Activated CD8-positive, alpha-beta T cell treated with anti-CD3 and anti-CD28 coated beads for 36 hours (primary cell): ENCODE measurements at places on chromosomes 2 and 18.

GRCh38 chr2:43186679-43187374 lies 39.6 kb downstream of the ZFP36L2 start:
- DNase-seq, result no peak

DNA sequence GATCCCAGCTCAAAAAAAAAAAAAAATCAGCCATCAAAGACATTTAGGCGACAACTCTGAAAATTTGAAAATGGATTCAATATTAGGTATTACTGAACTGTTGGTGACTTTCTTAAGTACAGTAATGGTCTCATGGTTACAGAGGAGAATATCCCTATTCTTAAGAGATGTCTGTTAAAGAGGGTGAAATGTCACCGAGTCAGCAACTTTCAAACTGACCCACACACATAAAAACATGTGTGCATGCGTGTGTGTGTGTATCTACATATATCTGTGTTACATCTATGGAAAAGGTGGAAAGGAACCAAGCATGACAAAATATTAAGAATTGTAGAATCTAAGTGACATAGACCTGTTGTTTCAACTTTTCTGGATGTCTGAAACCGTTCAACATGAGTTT lies 41.6 kb upstream of the GLI2 start:
- DNase-seq, result no peak

- DNase-seq, result no peak
These were observed 169.2 kb upstream of the NOSTRIN start for GRCh38 chr2:168633200-168633599.

GRCh38 chr2:74045454-74045853 lies 60.7 kb downstream of the TET3 start:
- no peak for DNase-seq

DNA sequence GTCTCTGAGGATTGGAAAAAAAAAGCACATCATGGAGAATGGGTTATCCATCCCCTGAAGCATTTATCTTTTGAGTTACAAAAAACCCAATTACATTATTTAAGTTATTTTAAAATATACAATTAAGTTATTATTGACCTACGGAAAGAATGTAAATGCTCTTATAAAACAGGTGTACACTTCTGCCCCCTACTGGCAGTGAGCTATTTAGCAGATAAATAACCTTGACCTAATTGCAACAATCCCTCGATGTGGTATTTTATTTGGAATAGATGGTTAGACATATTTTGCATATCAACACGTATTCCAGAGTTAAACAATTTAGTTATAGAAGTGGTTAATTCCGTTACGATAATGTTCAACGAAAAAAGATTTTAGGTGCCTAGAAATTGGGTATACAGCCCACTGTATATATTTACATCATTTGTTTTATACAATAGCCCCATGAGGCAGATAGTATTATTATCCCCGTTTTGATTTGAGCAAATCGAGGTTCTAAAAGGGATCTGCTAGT lies 9.1 kb upstream of the DAW1 start:
- DNase-seq, result peak; percentile 62

DNA sequence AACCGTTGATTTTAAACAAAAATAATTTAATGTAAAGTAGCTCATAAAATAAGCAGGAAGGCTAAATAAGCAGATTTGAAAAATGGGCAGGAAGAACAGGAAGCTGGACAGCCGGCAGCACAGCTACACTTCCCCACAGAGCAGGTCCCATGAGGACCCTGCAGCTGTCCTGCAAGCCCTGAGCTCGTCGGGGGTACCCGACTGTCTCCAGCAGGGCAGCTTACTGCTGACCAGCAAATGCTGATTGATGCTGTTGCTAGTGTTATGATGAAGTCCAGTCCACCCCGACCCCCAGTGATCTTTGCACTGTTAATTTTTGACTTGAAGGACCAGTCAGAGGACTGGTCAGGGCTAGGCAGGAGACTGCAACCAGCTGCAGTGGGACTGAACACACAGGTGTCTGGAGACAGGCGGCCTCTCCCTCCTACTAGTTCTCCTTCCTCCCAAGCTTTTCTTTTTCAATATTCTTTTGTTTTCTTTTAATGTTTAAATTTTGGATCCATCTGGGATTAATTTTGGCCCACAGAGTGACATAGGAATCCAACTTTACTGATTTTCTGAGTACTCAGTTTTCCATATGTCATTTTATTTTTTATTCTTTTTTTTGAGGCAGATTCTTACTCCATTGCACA lies 27.7 kb downstream of the POLE4 start:
- no peak for DNase-seq

DNA sequence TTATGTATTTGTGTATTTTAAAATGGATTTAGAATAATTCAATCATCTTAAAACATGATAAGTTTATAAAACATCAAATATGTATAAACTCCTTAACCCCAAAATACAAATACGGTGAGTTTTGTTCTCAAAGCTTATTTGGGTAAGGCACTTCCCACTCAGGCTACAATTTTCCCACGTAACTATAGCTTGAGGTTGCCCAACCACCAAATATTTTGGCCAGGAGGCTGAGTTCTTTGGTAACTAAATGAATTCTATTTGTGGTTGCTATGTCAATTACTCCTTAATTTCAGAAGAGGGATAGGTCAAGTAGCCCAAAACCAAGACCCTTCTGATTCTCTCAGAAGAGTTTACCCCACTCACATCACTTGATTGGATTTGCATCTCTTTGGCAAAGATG lies 70.4 kb downstream of the MYL12B start:
- DNase-seq, result no peak

DNA sequence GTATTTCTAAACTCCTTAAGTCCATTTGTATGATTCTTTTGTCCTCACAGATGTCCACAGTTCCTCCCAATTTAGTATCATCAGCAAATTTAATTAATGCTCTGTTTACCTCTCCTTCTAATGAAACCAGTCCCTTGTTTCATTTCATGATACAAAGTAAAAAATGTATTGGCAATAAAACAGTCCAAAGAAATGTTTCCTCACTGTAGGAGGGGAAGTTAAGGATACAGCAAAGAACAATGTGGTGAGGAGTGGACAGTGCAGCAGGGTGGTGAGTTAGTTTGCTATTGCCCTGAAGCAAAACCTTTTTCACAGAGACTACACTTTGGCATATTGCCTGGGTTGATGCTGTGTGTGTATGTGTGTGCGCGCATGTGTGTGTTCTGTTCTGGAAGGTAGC lies 401.5 kb downstream of the ARHGAP15 start:
- no peak for DNase-seq

- no peak for DNase-seq
These were observed 45.0 kb downstream of the BCL11A start for GRCh38 chr2:60508339-60508917.

GRCh38 chr2:234259440-234259839 lies 208.9 kb downstream of the SPP2 start:
- no peak for DNase-seq

DNA sequence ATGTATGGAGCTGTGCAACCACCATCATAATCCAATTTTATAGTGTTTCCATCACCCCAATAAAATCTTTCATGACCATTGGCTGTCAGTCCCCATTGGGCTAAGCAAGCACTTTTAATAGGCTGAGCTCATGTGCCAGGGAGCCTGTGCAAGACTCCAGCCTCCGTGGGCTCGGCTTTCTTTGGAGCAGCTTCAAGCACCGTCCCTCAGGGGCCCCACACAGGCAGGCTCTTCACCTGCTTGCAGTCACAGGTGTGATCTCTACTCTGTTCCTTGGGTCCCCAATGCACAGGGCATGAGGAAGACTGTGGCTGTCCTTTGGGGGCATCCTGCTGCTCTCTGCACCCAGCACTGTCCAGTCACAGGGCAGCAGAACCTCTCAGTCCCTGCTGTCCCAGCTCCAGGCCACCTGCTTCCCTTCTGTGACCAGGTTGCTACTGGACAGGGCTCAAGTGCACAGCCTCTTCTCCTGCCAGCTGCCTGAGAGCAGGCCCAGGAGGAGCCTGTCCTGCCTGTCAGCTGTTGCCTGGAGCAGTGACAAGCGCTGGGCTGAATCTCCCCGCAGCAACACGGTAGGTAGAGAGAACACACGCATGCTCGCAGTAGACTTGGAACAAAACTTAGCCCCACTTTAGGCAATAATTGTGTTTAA lies 40.7 kb upstream of the TMEM131 start:
- DNase-seq, result no peak

GRCh38 chr2:233165543-233165894 lies 86.0 kb upstream of the ATG16L1 start:
- no peak for DNase-seq

GRCh38 chr2:128155970-128156369 lies 65.0 kb downstream of the UGGT1 start:
- DNase-seq, result no peak

DNA sequence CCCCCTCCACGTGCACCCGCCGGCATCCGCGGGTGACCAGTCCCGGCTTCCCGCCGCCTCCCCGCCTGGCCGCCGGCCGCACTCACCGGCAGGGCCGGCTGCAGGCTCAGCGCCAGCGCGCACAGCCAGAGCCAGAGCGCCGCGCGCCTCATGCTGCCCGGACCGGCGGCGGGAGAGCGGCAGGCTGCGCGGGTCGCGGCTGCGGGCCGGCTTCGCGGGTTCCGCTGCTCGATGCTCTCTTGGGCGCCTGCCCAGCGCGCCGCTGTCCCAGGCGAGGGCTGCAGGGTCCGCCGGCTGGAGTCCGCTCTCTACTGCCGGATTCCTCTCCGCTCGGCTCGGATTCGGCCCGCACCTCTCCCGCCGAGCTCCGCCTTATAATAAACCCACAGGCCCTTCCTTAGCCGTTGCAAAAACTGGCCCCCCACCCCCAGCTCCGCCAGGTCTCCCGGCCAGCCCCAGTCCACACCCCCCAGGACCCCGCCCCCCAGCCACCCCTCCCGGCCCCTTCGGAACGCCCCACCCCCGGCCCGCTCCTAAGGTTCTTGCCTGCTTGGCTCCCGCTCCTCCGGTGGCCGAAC lies at the start of gene SDC1:
TSS of gene SDC1 (minus strand) at position 415 of the 578 bp plus-strand sequence. CDS start at position 152, 263 bp downstream.
- DNase-seq, result no peak

DNA sequence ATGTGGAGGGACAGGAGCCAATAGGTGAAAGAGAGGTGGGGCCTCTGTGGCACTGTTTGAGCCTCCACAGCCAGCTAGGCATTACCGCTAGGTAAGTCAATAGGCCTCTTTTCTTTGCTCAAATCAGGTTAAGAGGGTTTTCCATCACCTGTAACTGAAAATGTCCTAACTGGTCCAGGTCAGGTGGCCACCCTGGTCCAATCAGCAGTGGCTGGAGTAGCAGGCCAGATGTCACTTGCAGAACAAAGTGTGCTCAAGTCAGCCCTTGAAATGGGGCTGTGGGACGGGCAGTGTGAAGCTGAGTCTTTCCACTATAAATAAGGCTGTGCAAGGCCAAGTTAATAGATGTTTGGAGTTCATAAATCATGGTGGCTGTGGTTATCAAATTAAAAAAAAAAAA lies 20.9 kb downstream of the FBXO36 start:
- DNase-seq, result no peak

DNA sequence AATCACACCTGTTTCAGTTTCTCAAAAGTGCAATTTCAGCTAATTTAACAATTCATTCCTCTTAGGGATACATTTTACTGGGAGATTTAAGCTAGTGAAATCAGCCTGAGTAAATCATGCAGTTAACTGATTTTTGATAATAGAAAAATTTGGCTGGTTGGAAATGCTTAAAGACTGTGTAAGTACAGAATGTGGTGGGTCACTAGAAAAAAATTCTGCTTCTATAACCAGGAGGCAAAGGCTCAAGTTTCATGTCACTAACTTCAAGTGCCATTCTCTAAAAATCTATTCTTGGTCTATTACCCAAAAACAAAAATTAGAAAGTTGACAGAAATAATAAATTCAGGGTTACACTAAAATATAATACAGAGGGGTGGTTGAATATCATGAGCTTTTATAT lies 271.3 kb downstream of the CCDC178 start:
- DNase-seq, result no peak

DNA sequence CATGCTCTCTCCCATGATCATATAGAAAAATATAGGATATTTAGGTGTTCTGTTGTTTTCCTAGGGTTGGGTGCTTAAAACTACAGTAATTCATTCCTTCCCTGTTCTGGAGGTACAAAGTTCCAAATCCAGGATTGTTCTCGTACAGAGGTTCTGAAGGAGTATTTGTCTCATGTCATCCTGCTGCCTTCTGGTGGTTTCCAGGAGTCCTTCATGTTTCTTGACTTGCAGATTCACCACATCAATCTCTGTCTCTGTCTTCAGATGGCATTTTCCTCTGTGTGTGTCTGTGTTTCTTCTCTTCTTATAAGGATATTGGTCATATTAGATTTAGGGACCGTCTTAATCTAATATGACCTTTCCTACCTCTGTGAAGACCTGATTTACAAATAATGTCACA lies 397.9 kb downstream of the NYAP2 start:
- no peak for DNase-seq
